Brain microvascular endothelial cell (primary cell): ENCODE measurements at places on chromosomes 4 and X.
A peak's percentile ranks its signal among the peaks of the same experiment; 100 is the strongest.

DNA sequence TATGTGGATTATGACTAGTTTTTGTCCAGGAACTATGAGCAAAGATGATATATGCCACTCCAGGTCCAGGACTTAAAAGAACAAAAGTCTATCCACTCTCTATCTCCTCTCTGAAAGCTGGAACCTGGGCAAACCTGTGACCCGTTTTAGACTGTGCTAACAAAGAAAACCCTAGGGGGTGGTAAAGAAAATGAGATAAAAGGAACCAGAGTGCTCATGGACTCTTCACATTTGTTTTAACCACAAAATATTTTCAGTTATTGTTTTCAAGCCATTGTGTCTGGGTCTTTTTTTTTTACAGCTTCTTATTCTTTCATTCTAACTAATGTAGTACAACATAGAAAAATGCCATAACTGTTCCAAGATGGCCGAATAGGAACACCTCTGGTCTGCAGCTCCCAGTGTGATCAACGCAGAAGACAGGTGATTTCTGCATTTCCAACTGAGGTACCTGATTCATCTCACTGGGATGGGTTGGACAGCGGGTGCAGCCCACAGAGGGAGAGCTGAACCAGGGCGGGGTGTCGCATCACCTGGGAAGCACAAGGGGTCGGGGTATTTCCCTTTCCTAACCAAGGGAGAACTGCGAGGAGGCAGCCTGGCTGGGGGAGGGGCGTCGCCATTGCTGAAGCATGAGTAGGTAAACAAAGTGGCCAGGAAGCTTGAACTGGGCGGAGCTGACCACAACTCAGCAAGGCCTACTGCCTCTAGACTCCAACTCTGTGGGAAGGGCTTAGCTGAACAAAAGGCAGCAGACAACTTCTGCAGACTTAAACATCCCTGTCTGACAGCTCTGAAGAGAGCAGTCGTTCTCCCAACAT, 45.1 kb downstream of the CHM start:
- peak; percentile 63 for DNase-seq

- no peak for DNase-seq
Observed at GRCh38 chr4:177109769-177110168, 199.9 kb upstream of the NEIL3 start.

DNA sequence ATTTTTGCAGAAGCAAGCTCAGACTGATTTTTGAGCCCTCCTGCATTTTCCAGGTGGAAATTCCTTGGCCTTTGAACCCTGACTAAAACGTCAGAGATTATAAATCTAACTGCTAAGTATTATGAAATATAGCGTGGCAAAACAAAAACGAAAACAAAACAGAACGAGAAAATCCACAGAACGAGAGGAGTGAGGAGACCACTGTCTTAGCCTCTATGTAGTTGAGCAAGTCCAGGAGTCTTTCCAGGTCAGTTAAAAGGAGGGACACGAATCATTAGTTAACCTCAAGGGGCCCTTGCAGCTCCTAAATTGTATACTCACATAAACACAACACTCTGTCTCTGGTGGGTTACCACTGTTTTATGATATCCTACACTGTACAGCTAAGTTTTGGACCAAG, 80.2 kb downstream of the SYNPO2 start:
- no peak for DNase-seq

DNA sequence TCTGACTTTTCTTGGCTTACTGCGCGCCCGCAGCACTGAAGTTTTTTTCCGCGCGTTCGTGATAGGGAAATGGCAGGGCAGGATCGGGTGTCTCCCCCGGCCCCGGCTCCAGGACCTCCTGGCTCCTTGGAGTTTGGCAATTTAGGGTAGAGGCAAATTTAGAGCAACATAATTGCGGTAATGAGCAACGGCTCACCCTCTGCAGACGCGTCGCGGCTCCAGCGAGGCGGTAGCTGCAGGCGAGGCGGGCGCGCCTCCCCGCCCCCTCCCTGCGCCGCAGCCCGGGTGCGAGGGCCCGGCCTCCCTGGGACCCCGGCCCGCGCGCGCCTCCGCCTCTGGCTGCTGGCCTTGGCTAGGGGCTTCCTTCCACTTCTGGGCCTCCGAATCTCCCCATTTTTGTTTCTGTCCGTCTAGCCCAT, 6.2 kb downstream of the MSX1 start:
- DNase-seq = no peak
